ENCODE measurements at places on chromosomes 7 and 10. TPM values are rescaled to one million over a fixed set of nuclear protein-coding genes. Genes with fewer than 3 reads are reported as not detected.

The GNG11 gene
- 2.1 TPM for total RNA-seq

The PON1 gene
- not detected for total RNA-seq

The TBC1D12 gene
- 21.0 TPM for total RNA-seq

The CNNM2 gene
- 29.3 TPM for total RNA-seq

The BICC1 gene
- 1.3 TPM for total RNA-seq

The COL13A1 gene
- total RNA-seq: 1.1 TPM
